Bronchial epithelial cell (primary cell): ENCODE measurements at places on chromosomes 5 and 9. TPM values are rescaled to one million over a fixed set of nuclear protein-coding genes. Genes with fewer than 3 reads are reported as not detected.

Gene PDGFRB
- 0.26 and 1.6 TPM in 2 replicates for total RNA-seq

Gene ARL10
- 4.2 and 5.2 TPM in 2 replicates for total RNA-seq

Gene MSMP
- not detected in 2 replicates for total RNA-seq

Gene TMEM38B
- 19.6 and 34.5 TPM in 2 replicates for total RNA-seq

Gene PLK2
- total RNA-seq = 146 and 259 TPM in 2 replicates

Gene PCDHB4
- 0.13 TPM in 1 of 2 replicates, not detected in the other for total RNA-seq

Gene SLIT3
- total RNA-seq = 0.79 and 1.7 TPM in 2 replicates

Gene CDO1
- total RNA-seq = not detected in 2 replicates

Gene ADAMTSL1
- 0.13 and 1.6 TPM in 2 replicates for total RNA-seq

Gene C7
- under 0.01 TPM in 1 of 2 replicates, not detected in the other for total RNA-seq

Gene FTMT
- total RNA-seq = not detected in 2 replicates

Gene MLANA
- not detected in 2 replicates for total RNA-seq

Gene TAF11L5
- total RNA-seq = not detected in 2 replicates

Gene KCNV2
- not detected in 2 replicates for total RNA-seq

Gene FPGS
- total RNA-seq = 46.9 and 70.0 TPM in 2 replicates

Gene FYB1
- total RNA-seq = 0.13 and 0.26 TPM in 2 replicates

Gene NINJ1
- 13.4 and 15.9 TPM in 2 replicates for total RNA-seq

Gene SLC4A9
- 0.38 TPM in 1 of 2 replicates, not detected in the other for total RNA-seq

Gene GARIN3
- total RNA-seq = not detected in 2 replicates

Gene NKD2
- total RNA-seq = 0.26 and 0.51 TPM in 2 replicates

Gene PCDHB5
- total RNA-seq = 0.26 TPM in 2 replicates

Gene INSL6
- total RNA-seq = not detected in 2 replicates

Gene CDC26
- 24.7 and 30.6 TPM in 2 replicates for total RNA-seq

Gene BAAT
- total RNA-seq = 0.13 and 0.26 TPM in 2 replicates

Gene PRSS3
- 69.6 and 95.6 TPM in 2 replicates for total RNA-seq

Gene ABLIM3
- 3.7 and 7.2 TPM in 2 replicates for total RNA-seq

Gene NR5A1
- not detected in 2 replicates for total RNA-seq

Gene MYOZ3
- not detected in 2 replicates for total RNA-seq

Gene TUSC1
- 10.9 and 20.5 TPM in 2 replicates for total RNA-seq

Gene PTGS1
- total RNA-seq = 0.77 and 1.3 TPM in 2 replicates

Gene SPATA31A3
- total RNA-seq = not detected in 2 replicates

Gene PCDHB12
- total RNA-seq = 0.13 TPM in 1 of 2 replicates, not detected in the other

Gene RAB14
- total RNA-seq = 28.4 and 41.1 TPM in 2 replicates

Gene TSLP
- total RNA-seq = 0.79 and 2.0 TPM in 2 replicates

Gene ANKRD31
- total RNA-seq = 0.13 and 0.26 TPM in 2 replicates

Gene CCDC192
- not detected in 2 replicates for total RNA-seq

Gene CD14
- 2.3 and 3.2 TPM in 2 replicates for total RNA-seq

Gene SPATA31A6
- total RNA-seq = not detected in 2 replicates

Gene CCNH
- 73.2 and 103 TPM in 2 replicates for total RNA-seq

Gene PCDHA5
- 0.13 TPM in 1 of 2 replicates, not detected in the other for total RNA-seq

Gene LPAR1
- total RNA-seq = 9.0 and 16.8 TPM in 2 replicates

Gene LECT2
- not detected in 2 replicates for total RNA-seq

Gene SERF1A
- 0.53 and 1.2 TPM in 2 replicates for total RNA-seq

Gene GLRA1
- total RNA-seq = not detected in 2 replicates

Gene DMGDH
- 11.6 and 15.1 TPM in 2 replicates for total RNA-seq

Gene ZNF618
- 1.3 and 1.6 TPM in 2 replicates for total RNA-seq

Gene DBH
- not detected in 2 replicates for total RNA-seq

Gene PROB1
- total RNA-seq = 0.51 and 0.53 TPM in 2 replicates

Gene FGF1
- under 0.01 and 0.38 TPM in 2 replicates for total RNA-seq
